ENCODE measurements at places on chromosomes 3 and 15.

GRCh38 chr15:40872791-40873693, 992 bp downstream of the RHOV start:
- no peak for DNase-seq

- no peak for DNase-seq
Observed at GRCh38 chr3:52227766-52228165, 2.3 kb upstream of the TLR9 start.

- peak; percentile 10 for DNase-seq
Observed at GRCh38 chr3:194271460-194272035, 79.6 kb downstream of the CPN2 start.

GRCh38 chr3:185737740-185738680, 86.8 kb downstream of the IGF2BP2 start:
- DNase-seq, result no peak

- DNase-seq, result no peak
Observed at GRCh38 chr3:59996056-59996455, 946.2 kb upstream of the CFAP20DC start.

DNA sequence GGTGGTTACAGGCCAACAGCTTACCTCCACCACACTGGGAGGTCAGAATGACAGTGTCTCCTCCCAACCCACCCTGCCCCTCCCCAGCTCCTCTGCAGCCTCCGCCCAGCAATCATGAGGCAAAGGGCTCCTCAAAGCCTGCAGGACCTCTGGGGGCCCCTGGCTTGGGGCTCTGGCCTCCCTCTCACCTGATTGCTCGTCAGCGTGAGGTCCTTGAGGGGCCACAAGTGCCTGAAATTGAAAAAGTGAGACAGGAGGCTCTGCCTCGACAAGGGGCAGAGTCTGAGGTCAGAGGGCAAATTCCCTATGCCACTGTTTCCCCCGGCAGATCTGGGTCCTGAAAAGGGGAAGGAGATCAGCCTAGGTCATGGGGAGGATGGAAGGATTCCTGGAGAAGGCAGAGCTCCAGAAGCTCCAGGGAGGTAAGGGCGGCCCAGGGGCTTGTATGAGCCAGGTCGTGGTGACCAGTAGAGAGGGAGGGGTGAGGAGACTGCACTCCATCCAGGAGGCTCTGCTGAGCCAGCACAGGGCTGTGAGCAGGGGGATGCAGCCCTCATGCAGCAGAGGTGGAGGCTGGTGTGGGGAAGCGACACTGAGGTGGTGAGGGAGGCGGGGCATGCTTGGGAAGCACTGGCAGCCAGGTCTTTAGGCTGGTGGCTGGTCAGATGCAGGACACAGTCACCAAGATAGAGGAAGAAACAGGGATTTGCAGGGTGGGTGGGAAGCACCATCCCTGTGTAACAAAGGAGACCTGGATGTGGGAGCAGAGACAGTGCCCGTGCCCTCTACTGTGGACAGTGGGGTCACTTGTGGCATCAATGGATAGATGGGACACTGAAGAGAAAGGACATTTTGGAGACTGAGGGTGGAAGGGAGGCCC, 20.1 kb downstream of the ALS2CL start:
- no peak for DNase-seq

- DNase-seq, result no peak
Observed at GRCh38 chr3:15578289-15578867, 23.0 kb downstream of the HACL1 start.

DNA sequence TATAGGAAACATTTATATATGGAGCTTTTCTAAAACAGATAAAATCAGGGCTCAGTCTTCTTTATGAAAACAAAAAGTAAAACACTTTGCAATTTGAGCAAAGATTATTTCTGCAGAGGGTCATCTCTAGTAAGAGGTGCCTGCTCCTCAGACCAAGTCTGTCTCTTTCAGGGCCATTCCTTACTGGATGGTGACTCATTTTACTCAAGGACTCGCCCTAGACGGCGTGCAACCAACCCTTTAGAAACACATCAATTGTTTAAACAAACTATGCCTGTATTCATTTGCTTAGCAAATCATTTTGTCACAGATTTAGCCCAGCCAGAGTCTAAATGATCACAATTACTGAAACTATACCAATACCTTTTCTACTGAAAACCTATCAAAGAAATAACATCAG, 242.8 kb upstream of the ICE2 start:
- DNase-seq, result no peak

GRCh38 chr3:146247911-146248310, 3.0 kb downstream of the PLSCR4 start:
- DNase-seq, result no peak

DNA sequence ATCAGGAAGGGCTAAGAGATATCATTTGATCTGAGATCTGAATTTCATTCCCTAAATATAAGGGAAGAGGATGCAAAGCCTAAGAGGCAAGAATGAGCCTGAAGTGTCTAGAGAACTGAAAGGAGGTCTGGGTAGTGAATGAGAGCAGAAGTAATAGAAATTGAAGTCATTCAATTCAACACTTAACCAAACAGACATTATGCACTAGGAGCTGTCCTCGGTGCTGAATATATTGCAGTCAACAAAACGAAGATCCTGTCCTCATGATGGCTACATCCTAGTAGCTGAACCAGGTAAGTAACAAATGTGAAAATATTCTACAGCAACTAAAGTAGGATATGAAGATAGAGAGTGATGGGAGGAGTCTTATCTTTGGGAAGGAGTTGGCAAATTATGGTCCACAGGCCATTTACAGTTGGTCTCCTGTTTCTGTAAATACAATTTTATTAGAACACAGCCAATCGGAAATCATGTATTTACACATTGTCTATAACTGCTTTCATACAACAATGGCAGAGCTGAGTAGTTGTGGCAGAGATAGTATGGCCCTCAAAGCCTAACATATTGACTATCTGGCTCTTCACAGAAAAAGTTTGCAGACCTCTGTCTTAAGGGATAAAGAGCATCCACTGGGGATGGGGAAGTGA, 192.9 kb upstream of the CADPS start:
- peak; percentile 19 for DNase-seq

GRCh38 chr3:129182390-129183185, 1.1 kb downstream of the CNBP start:
- peak; percentile 41 for DNase-seq

- DNase-seq, result no peak
Observed at GRCh38 chr3:172680684-172681083, 30.2 kb downstream of the NCEH1 start.

GRCh38 chr15:59904450-59905135, 99.5 kb upstream of the FOXB1 start:
- DNase-seq, result no peak
